RPMI8226 (cell line): ENCODE measurements at places on chromosomes 5 and 9.

DNA sequence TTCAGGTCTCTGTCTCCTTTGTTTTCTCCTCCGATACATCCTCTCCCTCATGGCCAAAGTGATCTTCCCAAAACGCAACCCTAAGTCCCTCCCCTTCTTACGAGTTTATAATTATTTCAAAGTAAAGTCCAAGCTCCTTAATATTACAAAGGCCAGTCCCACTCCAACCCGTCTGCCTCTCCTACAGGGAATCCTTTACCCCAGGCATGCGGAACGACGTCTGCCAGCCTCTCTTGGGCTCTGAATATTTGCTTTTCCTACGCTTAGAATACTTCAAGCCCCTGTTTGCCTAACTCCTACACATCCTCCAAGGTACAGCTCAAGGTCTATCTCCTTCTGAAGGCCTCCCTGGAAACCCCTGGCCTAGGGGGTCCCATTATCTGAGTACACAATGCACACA is 246.4 kb downstream of the SLIT3 start:
- no peak for DNase-seq

GRCh38 chr5:128708841-128709240 is 170.8 kb upstream of the FBN2 start:
- DNase-seq: no peak

DNA sequence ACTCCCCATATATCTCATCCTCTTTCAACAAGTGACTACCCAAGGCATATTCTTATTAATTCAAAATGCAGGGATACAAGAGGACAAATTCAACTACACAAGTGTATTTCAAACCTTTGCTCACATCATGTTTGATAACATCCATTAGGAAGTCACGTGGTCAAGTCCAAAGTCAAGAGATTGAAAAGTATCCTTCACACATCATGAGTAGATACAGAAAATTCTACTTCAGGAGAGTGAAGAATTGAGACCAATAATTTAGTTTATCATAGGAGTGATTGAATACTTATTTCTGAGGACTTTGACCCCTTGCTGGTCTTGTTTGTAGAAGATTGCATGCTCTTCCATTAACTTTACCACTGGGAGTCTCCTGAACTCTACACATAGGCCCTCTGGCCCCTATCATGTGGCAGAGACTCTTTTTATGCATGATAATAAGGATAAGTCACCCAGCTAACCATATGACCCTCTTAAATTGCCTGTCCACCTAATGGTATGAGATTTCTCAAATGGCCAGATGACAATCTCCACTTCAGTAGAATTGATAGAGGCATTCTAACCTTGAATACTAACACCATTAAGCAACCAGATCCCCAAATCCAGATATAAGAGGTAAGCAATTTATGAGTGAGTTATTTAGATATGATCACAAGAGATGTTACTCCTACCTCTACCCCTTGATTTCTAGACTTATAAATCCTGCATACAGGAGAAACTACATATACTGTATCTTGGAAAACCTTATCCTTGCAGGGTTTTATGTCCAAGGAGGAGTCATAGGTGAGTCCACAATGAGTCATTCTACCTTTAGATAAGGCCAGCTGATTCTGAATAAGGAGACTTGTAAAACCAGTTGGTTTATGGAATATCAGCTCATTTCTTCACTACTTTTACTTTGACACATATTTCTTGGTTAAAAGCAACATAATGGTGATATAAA is 26.6 kb upstream of the SLC46A2 start:
- DNase-seq: no peak

- no peak for DNase-seq
Observed at GRCh38 chr5:37494756-37495155, 115.6 kb downstream of the WDR70 start.

DNA sequence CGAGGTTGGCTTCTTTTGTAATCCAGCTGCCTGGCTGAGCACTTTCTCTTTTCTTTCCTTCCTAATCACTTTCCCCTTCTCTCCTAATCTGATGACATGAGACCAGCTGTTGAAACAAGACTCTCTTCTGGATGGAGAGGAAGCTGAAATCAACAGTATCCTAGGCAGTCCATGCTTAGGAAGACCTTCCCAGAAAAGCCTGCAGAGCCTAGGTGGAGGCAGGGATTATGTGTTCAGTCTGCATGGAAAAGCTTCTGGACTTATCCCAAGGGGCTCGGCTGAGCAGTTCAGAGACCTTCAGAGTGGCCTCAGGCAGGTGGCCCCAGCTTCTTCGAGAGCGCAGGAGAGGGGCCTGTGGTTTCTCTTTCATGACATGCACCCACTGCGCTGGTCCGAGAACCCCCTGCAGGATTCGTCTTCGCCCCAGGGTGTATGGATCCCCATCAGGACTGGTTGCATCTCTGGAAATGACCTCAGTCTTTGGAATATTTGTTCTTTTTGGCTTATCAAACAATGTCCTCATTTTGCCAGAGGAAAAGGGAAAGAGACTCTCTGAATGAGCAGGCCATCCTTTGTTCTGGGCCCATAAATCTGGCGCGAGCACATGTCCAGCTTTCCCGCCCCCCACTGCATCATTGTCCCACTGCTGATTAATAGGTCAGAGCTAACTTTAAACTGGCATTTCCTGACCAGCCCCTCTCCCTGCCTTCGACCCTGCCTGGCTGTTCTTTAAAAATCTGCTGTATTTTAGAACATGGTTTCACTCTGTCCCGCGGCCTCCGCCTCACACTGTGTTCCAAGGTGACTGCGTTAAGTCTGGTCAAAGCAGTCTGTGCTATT is 177.9 kb upstream of the KLF4 start:
- no peak for DNase-seq

- DNase-seq: no peak
Observed at GRCh38 chr5:5398071-5398470, 24.4 kb upstream of the ICE1 start.

DNA sequence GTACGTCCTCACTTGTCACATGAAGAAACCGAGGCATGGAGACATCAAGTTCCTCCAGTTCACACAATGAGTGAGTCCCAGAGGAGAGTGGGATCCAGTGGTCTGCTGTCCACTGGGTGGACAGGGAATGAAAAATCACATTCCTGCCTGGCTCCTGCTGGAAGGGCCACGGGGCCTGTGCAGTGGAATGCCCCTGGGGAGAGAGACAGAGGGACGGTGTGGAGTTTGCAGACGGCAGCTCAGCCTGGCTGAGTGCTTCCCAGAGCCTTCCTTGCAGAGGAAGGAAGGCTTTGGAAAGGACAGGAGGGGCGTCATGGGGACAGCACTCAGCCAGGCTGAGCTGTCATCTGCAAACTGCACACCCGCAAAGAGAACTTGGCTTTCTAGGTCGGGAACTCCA is 74.7 kb downstream of the COL27A1 start:
- no peak for DNase-seq

DNA sequence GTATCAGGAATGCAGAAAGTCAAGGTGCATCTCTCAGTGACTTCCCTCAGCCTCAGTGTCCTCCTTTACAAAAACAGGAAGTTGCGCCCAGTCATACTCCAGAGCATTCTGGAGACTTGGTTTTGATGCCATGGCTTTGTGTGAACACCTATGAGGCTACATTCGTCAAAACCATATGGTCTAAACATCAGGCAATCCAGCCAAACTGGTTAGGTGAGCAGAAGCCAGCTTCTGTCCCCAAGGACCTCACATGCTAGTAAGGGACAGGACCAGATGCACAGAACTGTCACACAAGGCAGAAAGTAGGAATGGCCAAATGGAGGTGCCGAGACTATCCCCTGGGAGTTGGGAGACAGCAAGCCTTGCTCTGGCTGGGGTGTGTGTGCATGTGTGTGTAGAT is 217.2 kb downstream of the MELK start:
- no peak for DNase-seq

DNA sequence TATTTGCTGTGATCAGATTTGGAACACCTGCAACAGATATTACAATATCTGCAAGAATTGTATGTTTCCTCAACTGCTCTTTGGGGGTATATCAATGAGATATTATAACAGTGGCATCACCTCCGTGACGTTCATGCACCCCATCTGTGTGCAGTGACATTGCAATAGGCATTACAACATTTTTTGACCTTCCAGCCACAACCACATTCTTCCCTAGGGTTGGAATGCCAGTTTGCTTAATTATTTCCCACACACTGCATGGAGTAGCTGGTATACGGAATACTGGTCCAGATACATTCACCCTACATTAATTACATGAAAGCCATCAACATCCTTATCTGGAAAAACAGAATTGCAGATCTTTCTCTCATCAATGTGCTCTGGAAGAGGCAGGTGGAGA is 42.3 kb downstream of the FBXO4 start:
- no peak for DNase-seq

- DNase-seq: no peak
Observed at GRCh38 chr5:60633341-60633740, 66.6 kb downstream of the DEPDC1B start.

DNA sequence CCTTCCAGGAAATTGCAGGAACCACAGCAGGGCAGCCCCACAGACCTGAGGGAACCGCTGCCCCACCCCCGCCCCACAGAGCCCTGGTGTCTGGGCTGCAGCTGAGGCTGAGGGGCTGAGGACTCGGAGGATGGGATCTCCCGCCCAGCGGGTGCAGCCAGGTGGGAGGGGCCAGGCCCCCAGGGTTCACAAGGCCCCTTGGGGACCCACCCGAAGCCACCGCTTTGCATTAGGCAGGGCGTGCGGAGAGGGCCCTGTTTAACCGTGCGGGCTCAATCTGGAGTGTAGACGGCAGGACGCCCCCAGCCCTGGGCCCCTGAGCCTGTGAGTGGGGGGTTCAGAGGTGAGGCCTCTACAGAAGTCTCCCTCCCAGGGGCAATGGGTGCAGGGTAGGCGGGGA is 10.8 kb downstream of the NOTCH1 start:
- no peak for DNase-seq

GRCh38 chr5:78566747-78567425 is 81.7 kb downstream of the LHFPL2 start:
- no peak for DNase-seq

DNA sequence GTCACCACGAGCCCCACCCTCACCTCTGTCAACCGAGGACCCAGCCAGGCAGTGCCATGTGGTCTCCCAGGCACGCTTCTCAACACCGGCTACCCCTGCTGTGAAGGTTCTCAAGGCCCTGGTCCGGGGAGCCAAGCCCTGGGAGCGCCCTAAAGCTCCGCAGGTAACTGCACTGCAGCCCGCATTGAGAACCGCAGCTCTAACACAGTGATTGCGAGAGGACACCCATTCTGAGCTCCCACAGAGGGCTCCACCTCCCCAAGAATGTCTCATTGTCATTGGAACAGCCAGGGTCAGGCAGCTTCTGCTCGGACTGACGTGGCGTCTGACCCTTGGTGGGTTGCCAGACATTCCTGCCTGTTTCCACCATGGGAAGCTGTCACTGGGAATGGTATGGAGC is 88.3 kb downstream of the ANKRD33B start:
- no peak for DNase-seq

GRCh38 chr5:77877516-77878355 is 101.6 kb upstream of the TBCA start:
- no peak for DNase-seq

DNA sequence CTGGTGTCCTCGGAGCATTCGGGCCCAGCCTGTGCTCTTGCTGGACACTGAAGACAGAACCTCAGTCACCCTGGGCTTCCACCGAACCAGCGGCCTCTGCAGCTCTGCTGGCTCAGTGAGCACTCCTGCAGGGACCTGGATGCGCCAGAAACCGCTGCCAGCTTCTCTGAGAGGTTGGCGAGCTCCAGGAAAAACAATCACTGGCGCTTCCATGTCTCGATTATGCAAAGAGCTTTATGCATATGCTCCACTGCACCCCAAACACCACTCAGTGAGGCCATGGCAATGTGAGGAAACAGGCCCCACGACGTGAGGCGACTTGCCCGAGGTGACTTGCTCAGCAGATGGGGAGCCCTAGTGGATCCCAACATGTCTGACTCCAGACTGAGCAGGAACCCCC is 11.0 kb downstream of the PRDM12 start:
- no peak for DNase-seq

- DNase-seq: no peak
Observed at GRCh38 chr9:96186591-96187011, 115.4 kb downstream of the HSD17B3 start.

DNA sequence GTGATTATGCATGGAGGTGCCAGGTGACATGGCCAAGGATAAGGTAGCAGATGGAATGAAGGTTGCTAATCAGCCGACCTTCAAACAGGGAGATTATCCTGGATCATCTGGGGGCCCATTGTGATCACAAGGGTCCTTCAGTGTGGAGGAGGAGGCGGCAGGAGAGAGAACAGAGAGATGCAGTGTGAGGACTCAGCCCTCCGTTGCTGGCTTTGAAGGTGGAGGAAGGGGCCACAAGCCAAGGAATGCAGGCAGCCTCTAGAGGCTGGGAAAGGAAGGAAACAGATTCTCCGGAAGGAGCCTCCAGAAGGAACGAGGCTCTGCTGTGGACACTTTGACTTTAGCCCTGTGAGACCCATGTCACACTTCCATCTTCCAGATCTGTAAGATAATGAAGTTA is 27.4 kb upstream of the EEIG1 start:
- DNase-seq: no peak

GRCh38 chr5:7250004-7250403 is 145.9 kb upstream of the ADCY2 start:
- DNase-seq: no peak

DNA sequence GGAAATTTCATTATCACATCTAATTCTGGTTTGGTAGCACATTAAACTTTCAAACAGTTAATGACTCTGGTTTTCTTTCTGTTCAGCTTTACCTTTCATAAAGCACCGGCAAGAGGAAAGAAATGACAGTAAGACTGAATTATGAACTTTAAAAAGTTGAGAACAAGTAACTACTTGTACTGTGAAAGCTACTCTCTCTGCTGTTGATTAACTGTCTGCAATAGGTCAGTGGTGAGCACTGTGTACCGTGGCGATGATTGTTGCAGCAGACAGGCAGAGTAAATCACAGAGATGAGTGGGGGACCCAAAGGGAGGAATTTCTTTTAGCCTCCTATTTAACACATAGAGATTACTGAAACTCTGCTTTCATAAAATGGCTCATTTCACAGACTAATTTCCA is 74.0 kb upstream of the MEF2C start:
- no peak for DNase-seq

DNA sequence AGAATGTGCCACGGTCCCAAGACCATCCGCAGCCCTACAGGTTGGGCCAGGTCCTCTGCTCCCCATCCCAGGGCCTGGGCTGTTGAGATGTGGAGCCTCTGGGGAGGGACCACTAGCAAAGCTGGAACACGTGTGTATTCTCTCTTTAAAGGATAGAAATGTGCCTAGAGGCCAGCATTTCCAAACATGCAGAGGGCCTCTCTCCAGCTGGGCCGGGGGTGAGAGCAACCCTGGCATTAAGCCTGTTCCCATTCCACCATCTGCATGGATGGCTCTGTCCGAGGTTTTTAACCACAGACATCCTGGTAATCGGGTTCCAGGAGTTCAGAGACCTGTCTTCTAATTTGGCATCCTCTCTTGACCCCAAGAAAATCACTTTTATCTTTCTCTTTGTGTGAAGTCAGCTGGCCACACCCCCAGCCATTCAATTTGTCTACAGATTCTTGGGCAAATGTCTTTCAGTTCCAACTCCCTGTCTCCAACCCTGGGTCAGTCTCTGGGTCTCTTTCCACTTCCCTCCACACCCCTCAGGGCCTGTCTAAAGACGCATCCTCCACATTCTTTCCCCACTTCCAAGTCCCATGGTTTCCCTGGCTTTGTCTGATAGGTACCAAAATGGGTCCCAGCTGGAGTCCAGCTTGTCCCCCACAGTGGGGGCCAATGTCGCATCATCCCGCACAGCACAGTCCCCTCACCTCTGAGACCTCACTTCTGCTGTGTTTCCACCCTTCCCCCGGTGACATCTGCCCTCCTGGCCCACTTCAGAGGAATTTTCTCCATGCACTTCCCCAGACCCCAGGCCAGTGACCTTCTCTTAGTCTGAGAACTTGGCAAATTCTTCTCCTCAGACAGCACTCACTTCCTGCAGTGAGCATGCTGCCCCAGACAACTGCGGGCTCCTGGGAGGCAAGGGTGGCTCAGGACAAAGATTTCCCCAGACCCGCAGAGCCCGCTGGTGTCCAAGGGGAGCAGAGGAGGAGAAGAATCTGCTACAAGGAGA is 56.8 kb downstream of the PTPDC1 start:
- DNase-seq: no peak
